ENCODE measurements at places on chromosomes 6 and 20.

GRCh38 chr6:45438849-45439406 lies 61.2 kb upstream of the SUPT3H start:
- DNase-seq = no peak

DNA sequence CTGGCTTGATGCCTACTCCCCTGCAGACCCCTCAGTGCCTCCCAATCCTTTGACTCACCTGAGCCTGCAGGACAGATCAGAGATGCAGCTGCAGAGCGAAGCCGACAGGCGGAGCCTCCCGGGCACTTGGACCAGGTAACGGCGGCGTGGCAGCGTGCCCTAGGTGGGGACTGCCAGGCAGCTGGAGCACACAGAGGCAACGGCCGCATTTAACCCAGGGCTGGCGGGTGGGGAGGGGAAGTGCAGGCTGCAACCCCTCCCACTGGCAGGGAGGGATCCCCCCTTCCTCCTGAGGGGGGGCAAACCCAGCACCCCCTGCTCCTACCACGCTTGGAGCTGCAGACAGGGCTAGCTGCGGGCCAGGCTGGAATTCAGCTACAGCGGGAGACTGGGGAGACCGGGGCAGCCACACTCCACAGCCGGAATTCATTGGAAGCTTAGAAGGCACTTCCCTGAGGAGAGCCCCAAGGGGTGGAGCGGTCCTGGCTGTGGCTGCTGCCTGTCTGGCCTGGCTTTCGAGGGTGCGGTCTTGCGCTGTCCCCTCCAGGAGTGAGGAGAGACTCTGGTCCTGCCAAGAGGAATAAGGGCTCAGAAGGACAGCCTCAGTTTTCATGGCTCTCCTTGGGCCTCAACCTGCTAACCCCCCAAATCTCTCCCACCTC lies at the start of gene MATN4:
Gene MATN4, minus strand, starts transcription at position 183 of the 662 bp plus-strand sequence. CDS start 2,717 bp downstream, outside the sequence.
- no peak for DNase-seq

DNA sequence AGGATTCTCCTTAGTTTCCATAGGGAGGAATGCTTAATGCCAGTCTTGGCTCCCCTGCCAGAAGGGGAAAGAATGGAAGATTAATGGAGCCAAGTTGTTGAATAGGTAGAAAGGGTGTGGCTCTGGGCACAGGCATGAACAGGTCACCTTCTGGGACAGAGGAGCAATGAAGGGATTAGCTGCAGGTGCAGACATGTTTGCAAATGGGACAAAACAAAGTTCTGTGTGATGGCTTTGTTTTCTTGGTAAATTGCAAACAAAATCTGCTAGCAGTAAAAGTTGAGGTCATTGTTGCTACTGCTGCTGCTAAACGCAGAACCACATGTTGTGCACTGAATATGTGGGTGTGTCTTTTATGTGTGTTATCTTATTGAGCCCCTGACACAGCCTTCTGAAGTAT lies 93.3 kb downstream of the PERP start:
- no peak for DNase-seq

DNA sequence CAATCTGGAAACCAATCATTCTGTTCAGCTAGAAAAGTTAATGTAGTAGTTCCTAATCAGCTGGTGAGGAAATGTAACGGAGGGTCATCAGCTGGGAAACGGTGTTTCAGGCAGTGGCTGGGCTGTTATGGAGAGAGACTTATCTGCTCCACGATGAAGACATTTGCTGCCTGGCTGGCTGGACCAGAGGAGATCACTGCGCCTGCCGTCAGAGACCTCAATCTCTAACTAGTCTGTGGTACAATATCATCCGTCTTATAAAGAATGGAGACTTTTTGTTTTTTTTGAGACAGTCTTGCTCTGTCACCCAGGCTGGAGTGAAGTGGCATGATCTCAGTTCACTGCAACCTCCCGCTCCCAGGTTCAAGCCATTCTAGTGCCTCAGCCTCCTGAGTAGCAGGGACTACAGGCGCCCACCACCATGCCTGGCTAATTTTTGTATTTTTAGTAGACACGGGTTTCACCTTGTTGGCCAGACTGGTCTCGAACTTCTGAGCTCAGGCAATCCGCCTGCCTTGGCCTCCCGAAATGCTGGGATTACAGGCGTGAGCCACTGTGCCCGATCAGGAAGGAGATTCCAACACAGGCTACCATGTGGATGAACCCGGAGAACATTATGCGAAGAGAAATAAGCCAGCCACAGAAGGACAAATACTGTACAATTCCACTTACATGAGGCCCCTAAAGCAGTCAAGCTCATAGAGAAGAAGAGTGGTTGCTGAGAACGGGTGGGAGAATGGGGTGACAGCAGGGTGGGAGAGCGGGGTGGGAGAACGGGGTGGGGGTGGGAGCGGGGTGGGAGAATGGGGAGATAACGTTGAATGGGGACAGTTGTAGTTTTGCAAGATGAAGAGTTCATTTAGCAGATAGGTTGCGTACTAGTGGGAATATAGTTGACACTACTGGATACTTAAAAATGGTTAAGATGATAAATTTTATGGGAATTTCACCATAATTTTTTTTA lies 115.1 kb downstream of the SULF2 start:
- DNase-seq = no peak

DNA sequence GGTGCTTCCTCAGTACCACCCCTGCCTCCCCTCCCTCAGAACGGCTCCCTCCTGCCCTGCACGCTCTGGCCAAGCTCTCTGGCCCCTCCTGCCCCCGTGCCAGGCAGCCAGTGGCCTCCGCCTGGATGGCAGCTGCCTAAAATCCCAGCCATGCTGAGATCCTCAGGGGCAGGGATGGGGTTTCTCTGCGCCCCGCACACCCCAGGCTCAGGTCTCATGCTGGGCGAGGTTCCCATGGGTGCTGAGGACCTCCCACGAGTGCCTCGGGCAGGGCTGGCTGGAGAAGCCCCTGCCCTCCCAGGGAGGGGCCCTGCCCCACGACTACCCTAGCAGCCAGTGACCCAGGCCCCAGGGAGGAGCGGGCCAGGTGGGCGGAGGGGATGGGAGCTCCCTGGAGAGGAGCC lies 2.7 kb downstream of the PTK6 start:
- DNase-seq = no peak

- DNase-seq = no peak
Observed at GRCh38 chr6:21436625-21437024, 156.9 kb upstream of the SOX4 start.

GRCh38 chr6:20629509-20629908 lies 95.3 kb downstream of the CDKAL1 start:
- no peak for DNase-seq

GRCh38 chr20:53738039-53738944 lies 144.7 kb upstream of the ZNF217 start:
- DNase-seq = no peak

GRCh38 chr6:29917857-29918256 lies 24.5 kb upstream of the HLA-A start:
- no peak for DNase-seq

DNA sequence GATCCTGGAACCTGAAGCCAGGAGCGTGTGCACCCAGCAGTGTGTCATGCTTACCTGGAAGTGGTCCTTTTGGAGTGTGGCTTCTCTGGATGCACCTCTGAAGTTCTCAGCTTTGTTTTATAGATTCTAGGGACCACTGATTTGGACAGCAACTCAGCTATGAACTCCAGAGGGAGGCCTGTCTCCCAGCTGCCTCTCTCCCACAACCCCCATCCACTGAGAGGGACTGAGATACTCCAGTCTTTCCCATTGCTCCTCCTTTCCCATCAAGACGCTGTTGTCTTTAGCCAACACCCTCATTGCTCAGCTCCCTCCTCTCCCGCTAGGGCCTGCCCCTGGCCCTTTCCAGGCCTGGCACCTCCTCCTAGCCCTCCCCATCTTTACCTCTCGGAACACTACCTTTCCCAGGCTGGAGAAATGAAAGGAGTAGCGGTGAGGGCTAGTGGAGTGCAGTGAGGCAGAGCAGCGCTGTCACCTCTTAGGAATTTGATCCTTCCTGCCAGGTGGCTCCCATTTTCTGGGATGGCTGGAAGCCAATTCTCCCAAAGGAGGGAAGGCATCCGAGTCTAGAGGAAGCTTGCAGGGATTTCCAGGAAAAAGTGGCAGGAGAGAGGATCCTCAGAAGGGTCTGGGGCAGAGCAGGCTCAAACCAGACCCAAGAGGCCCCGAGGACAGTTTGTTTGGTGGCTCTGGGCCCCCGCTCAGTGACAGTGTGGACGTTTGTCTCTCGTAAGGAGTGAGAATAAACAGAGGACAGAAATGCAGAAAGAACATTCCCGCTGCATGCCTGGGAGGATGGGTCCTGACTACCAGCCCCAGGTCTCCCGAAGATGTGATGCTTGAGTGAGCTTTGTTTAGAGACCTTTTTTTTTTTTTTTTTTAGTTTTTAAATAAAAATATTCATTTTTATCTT lies at the start of gene LRRN4:
Gene LRRN4, minus strand, starts transcription at position 285 of the 913 bp plus-strand sequence. CDS start 1,261 bp downstream, outside the sequence.
- no peak for DNase-seq

- no peak for DNase-seq
Observed at GRCh38 chr20:44035924-44036323, 121.3 kb downstream of the TOX2 start.

DNA sequence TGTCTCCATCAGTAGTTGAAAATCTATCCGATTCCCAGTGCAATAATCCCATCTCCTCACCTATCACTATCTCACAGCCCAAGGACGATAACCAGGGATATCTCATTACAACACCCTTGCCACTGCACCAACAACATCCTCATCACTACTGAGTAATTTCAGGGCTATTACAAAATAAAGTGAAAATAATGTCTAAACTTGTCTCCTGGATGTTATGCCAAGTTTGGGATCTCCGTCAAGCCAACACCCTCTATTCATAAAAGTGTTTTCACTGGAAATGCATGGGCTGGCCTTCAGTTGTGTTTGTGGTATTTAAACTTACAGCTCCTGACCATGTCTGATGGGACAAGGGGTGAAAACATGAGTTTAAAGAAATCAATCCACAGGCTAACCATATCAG lies 42.0 kb upstream of the STMND1 start:
- no peak for DNase-seq

DNA sequence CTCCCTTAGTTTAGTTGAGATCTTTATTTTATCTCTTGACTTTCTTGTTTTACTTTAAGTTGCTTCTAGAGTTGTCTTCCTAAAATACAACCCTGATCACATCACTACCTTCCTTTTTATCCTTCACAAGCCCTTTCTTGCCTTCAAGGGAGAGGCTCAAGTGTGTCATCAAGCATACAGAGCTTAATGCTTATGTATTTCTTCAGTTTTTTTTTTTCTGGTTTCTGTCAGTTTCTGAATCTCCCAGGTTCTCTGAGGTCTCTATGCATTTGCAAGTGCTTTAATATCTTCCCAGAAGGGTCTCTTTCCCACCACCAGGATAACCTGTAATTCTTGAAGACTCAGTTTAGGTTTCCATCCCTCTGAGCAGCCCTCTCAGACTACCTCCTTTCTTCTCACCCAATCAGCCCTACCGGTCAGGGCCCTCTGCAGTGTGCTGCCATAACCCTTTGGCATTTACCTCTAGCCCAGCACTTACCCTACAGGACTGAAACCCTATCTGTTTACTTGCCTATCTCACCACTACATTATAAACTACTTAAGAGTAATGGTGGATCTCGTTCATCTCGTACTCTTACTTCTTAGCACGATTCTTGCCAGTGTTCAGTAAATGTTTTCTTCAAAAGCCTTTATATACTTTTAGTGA lies 36.9 kb downstream of the EYA4 start:
- DNase-seq = no peak

- DNase-seq = no peak
Observed at GRCh38 chr20:49288250-49288751, 10.4 kb upstream of the ZNFX1 start.

DNA sequence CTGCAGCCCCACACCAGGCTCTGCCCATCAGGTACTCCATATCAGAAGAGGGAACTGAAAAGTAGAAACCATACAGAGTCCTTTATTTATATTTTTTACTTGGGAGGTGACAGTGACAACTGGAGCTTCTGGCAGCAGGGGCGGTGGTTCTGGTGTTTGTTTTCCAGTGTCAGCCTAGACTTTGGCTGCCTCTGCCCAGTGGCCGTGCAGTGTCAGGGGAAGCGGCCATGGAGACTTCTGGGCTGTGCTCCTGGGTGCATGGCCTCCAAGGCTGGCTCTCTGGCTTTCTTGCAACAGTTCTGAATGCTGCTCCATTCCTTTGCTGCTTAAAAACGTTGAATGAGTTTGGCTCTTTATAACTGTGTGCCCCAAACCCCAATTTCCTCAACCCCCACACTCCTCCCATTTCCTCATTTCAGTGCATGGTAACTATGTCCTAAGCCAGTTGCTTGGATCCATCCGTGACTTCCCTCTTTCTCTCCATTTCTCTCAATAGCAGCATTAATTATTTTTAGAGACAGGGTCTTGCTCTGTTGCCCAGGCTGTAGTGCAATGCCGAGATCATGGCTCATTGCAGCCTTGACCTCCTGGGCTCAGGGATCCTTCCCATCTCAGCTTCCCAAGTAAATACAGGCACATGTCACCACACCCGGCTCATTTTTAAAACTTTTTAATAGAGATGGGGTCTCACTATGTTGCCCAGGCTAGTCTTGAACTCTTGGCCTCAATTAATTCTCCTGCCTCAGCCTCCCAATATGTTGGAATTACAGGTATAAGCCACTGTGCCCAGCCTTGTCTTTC lies 141.1 kb upstream of the SGK1 start:
- no peak for DNase-seq

DNA sequence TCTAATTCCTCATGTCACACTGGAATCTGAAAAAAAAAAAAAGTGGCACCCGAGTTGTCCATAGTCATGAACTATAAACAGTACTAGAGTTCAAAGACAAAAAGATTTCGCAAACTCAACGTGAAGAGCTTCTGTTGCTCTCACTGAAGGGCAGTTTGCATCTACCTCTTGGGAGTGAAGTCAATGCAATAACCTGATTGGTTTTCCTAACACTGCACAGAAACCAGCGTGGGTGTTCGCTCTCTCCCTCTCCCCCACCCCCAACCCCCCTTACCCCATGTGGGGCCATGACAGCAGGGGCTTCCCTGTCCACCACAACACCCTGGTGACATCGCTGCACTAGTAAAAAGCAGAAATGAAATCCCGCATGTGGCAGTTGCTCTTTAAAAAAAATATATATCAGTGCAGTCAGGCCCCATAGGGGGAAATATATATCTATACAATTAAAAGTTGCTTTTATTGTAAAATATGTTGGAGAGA lies 66.9 kb downstream of the GMPR start:
- DNase-seq = peak; percentile 39

GRCh38 chr20:16662467-16662866 lies 67.4 kb upstream of the SNRPB2 start:
- DNase-seq = no peak

DNA sequence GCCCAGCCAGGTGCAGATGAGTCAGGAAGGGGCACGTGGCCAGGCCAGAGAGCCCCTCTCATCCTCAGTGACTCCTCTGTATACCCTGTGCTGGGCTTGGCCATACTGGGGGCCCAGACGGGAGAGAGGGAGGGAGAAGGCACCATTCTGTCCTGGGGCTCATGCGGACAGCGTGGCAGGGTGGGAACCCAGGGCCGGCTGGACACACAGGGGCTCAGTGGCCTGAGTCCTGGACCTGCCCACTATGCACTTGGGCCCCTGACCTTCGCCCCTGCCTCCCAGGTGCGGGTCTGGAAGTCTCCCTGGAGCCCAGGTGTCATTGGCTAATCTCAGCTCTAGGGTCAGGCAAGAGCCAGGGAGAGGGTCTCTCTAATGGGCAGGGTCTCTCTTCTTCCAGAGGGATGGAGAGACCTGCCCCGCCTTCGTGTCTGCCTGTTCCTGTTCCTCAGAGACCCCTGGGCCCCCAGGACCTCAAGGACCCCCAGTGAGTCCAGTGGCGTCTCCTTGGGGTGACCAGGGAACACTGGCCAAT lies 27.7 kb downstream of the COL20A1 start:
- DNase-seq = no peak

All from GM19239 (cell line).